Activated CD8-positive, alpha-beta memory T cell treated with anti-CD3 and anti-CD28 coated beads for 1 hour (primary cell): ENCODE measurements at places on chromosomes 5 and 9.

DNA sequence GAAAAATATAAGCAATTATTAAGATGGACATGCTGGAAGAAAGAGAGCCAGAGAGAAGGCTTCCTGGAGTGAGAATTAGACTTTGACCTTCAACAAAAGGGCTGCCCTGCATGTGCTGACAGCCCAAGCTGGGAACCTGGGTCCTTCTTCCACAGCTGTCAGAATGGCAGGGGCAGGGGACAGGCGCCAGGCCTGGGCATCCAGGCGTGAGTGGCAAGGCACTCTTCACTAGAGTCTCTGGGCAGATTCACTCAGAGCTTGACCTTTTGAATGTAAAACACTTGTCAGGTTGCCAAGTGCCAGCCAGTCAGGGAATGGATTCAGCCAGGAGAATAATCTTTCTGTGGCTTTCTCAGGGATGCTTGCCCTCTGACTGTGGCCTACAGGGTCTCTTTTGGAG, 119.1 kb upstream of the CLINT1 start:
- DNase-seq, result no peak

DNA sequence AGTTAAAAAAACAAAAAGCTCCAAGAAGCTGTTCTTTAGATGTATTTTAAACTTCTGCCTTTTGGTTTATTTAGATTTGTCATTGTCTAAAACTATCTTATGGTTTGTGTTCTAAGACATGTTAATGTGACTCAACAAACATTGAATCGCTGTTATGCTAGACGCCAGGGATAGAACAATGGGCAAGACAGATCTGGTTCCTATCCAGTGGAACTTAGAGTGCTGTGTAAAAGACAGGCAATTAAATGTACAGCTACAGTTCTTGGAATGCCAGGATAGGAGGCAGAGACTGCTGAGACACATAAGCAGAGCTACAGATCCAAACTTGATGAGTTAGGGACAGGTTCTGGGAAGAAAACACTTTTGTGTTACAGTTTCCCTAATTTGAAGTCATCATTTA, 22.4 kb downstream of the LYRM7 start:
- no peak for DNase-seq

- DNase-seq, result no peak
Measured at GRCh38 chr9:94643176-94643575, 3.9 kb upstream of the FBP1 start.

DNA sequence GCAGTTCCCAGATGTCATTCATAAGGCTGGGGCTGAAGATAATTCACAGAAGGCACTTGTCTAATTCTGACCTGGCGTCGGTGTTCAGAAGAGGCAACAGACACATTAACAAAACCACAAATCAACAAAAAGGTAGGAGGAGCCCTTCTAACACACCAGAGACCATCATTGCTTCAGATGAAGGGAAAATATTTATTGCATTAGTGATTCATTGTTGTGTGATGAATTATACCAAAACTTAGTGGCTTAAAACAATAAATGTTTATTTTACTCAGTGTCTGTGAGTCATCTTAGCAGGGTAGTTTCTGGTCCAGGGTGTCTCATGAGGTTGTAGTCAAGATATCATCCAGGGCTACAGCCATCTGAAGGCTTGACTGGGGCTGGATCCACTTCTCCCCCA, 91.3 kb upstream of the KIF2A start:
- DNase-seq, result no peak

- no peak for DNase-seq
Measured at GRCh38 chr5:112919972-112920371, 2.1 kb downstream of the REEP5 start.

DNA sequence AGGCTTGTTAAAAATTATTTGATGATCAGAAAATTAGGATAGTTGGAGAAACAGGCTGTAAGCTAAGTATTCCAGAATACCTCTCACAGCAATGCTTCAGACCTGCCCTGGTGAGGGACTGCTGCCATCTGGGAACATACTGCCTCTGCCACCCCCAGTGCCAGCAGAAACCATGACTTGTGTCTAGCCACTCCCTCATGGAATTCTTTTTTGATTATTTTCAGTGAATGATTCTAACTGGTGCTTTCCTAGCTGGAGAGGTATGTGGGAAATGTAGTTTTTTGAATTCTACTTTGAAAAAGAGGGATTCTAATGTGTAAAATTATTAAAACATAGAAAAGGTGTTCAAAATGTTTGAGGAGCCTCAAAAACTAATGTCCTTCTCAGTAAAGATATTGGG, 126.3 kb downstream of the HMHB1 start:
- no peak for DNase-seq

DNA sequence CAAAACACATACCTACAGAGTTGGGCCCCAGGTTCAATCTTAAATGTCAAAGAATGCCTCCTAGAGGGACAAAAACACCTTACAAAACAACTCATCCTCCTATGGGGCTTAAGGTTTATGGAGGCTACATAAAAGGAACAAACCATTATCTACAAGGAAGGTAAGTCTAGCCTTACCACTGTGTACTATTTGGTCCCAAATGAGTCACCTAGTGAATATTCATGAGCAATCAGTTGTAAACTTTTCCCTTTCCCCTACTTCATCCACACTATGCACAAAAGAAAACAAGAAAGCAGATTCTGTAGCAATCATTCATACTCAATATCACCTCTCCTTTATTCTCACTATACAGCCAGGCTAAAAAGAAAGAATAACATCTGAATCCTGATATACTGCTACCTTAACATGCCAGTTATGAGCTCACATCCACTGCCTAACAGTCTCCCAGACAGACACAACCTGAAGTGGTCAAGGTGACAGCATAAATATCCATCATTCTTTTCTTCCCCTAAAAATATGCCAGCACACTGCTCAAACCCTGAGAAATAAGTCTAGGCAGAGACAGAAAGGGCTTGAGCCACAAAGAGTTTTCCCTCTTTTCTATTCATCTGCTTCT, 6.2 kb downstream of the OXCT1 start:
- no peak for DNase-seq

DNA sequence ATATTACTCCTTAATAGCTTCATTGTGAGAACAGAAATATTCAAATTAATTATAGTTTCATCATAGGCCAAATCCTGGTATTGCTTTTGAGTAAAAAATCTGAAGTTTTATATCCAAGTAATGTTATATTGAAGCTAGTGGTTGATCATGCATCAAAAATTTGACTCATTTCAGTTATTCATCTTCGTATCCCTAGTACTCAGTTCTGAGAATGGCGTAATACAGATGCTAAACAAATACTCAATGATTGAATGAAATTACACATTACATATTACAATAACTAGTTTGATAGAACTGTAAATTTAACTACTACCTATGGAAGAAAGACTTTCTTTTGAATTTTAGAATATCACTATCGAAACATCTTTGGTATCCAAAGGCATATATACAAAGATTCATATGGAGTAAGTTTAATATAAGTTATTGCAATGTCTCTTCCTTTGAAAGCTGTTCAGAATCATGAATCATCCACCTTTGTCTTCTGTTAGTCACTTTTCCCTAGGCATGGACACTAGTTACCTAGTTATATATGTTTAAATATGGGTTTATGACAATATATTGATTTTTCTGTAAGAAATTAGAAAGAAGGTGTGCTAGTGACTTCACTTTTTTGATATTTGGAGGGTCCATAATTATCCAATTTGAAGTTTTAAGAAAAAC, 5.0 kb upstream of the ZNF462 start:
- no peak for DNase-seq

- no peak for DNase-seq
Measured at GRCh38 chr5:111016801-111017200, 54.7 kb upstream of the TSLP start.

DNA sequence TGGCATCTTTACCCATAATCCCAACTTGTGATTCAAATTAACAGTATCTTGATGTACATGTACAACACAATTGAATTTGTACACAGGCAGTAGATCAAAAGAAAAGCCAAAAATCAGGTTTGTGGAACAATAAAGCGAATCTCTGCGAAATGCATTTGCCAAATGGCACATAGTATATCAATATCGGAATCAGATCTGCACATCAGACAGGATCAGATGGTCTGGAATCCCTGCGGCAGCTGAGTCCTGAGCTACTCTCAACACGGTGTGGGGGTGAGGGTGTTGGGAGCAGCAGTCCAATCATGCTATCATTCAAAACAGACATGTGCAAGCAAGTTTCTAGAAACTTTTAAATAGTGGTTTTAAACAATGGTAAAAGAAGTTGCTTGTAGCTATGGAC, 358.3 kb downstream of the SEMA5A start:
- no peak for DNase-seq

DNA sequence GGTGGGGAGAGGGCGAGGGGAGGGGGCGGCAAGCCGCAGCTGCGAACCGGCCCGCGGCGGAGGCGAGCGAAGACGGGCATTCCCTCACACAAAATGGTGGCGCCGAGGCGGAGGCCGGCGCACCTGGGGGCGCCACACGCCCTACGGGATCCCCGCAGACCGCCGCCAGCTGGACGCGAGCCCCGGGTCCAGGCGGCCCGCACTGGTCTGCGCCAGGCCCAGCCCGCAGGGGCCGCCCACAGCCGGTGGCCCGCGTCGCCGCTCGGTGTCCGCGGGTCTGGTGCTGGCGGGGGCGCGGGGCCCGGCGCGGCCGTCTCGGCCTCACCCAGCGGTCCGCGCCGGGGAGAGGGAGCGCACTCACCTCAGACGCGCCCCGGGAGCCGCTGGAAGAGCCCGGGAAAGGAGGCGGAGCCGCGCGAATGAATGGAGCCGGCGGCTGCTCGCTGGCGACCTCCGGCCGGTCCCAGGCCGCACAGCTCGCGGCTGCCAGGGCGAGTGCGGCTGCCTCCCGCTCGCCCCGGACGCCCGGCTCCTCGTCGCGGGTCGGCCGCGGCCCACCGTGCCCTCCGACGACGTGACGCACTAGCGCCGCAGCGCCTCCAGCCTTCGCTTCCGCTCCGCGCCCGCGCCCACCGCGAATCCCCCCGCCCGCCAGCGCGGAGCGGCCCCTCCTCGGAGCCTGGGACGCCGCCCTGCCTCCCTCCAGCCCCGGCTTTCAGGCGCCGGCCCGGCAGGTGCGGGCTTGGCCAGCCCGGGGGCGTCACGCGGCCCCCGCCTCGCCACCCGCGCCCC, at the start of gene FAM169A:
TSS of gene FAM169A (minus strand) at position 584 of the 792 bp plus-strand sequence. CDS start 24,711 bp downstream, outside the sequence.
- peak; percentile 39 for DNase-seq

DNA sequence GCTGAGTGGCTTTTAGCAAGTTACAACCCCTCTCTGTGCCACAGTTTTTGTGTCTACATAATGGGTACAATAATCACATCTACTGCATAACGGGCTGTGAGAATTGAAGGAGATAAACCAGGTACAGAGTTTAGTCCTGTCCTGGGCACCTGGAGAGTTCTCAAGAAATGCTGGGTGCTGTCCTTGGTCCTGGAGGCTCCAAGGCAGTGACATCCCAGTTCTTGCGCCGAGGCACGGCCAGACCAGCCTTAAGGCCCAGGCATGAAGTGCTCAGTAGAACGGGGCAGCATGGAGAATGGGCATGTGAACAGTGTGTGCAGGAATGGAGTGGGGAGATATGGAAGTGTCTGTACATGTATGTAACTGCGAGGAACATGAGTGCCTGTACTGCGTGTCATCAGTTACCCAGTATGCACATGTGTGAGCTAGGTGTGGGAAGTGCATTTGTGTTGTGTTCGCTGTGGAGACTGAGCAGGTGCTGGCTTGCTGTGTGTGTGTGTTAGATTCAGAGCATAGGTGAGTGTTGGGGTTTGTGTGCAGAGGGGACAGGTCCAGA, 6.3 kb upstream of the UNC5A start:
- no peak for DNase-seq

- DNase-seq, result no peak
Measured at GRCh38 chr5:6347673-6348072, 30.7 kb downstream of the MED10 start.

DNA sequence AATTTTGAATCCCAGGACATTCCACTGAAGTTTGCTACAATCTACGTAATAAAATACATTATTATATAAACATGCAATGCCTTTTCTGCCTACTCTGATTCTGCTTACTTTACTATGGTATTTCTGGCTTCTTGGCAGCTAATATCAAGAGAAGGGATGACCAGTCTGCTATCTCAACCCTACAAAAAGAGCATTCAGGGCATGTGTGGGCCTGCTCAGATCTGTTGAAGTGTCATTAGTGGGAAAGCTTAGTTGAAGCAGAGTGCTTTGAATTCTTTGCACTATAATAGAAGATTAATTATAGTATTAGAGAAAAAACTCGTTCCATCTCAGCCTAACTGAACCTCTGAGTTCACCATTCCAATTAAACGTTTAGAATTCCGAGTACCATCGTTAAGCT, 339.5 kb upstream of the ISL1 start:
- no peak for DNase-seq

DNA sequence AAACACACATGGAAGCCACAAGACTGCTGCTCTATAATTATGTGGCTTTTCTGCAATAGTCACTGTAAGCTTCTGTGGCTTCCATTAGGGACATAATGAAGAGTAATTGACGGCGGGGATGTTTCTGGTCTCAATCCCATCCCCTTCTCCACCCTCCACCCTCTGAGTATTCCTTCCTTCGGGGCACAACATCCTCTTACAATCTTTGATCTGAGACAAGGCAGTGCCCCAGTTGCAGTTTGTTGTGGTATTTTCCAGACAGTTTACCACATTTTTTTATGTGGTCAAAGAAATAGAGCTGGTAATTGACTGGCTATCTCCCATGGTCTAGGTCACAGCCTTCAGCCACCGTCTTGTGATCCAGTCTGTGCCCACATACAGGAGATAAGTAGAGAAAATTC, 277.7 kb downstream of the NR2F1-AS1 start:
- DNase-seq, result no peak

- peak; percentile 38 for DNase-seq
Measured at GRCh38 chr9:127004946-127005769, 90.6 kb downstream of the RALGPS1 start.
